ENCODE measurements at places on chromosomes 1 and 21. TPM values are rescaled to one million over a fixed set of nuclear protein-coding genes. Genes with fewer than 3 reads are reported as not detected.

DNA sequence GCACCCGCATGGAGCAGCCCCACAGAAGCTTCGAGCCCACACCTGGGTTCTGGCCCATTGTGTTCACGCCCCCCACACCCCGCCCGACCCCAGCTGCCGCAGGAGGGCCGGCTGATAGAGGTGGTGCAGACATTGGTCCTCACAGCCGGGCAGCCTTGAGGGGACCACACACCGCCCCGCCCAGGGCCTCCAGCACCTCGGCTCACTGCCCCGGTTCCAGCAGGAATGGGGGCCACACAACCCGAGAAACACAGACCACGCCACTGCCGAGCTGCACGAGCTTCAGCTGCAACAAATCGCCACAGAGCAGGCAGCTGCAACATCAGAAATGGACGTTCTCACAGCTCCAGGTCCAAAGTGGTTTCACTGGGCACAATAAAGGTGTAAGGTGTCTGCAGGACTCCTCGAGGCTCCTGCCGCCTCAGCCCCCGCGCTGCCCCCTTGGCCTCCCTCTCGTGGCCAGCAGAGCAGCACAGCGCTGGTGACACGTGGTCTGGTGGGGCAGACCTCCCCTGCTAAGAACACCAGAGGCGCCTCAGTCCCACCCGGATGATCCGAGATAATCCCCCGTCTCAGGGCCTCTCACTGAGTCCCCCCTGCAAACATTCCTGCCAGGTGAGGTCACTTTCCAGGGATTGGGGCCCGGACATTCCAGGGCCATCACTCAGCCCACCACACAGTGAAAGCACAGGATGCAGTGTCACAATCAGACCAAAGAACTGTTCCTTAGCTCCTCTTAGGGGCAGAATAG, 62.3 kb upstream of the ADARB1 start:
- H3K4me1 ChIP-seq = no peaks in the 10 kb centered on the region
- H3K27ac ChIP-seq = no peak overlapping the region
- H3K4me3 ChIP-seq = no peak overlapping the region
- H3K36me3 ChIP-seq = no peaks in the 10 kb centered on the region
- no peak for DNase-seq

CRTC2 gene
- 145 TPM for total RNA-seq

SLC35F3 gene
- 0.35 TPM for total RNA-seq

DNA sequence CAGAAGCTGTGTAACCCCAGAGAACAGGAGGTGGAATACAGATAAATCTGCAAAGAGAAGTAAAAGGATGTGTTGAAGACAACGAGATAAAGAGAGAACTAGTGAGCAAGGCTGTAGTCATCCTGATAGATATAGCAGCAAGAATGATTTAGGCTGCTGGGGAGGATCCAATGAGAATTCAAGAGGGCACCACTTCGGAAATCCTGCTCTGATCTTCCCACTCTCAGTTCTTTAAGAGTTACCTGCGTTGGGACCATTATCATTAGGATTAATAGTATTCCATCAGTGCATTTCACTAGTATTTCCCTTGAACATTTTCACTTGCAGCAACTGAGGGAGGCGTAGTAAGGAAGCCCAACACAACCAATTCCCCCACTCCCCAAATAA, at the start of gene BRINP3:
TSS of gene BRINP3 (minus strand) at position 103 of the 387 bp plus-strand sequence.
- no peaks in the 10 kb centered on the region for H3K36me3 ChIP-seq
- no peaks in the 10 kb centered on the region for H3K27me3 ChIP-seq
- no peak for DNase-seq
- no peak within 1 kb of the TSS for H3K27ac ChIP-seq

UBE2U gene
- not detected for total RNA-seq

GRCh38 chr1:33088119-33088906, 7.4 kb downstream of the AZIN2 start:
- peaks cover 2% of the 10 kb centered on the region for H3K27me3 ChIP-seq
- H3K4me3 ChIP-seq = no peak overlapping the region
- H3K27ac ChIP-seq = no peak overlapping the region
- no peaks in the 10 kb centered on the region for H3K36me3 ChIP-seq

- no peak overlapping the region for H3K4me3 ChIP-seq
- no peak for DNase-seq
- no peaks in the 10 kb centered on the region for H3K36me3 ChIP-seq
- peaks cover 25% of the 10 kb centered on the region for H3K4me1 ChIP-seq
- H3K27me3 ChIP-seq = no peaks in the 10 kb centered on the region
These were observed 5.0 kb downstream of the FBXO2 start for GRCh38 chr1:11649237-11649623.

DCST1 gene
- total RNA-seq = 0.32 TPM

RNF207 gene
- total RNA-seq = 8.4 TPM

GRCh38 chr1:184840596-184840995, 85.9 kb upstream of the EDEM3 start:
- H3K27ac ChIP-seq = peak overlapping the region; percentile 80
- H3K4me3 ChIP-seq = peak overlapping the region; percentile 57
- DNase-seq = peak; percentile 81

ERVH48-1 gene
- not detected for total RNA-seq

PPFIA4 gene
- total RNA-seq = 0.96 TPM

DNA sequence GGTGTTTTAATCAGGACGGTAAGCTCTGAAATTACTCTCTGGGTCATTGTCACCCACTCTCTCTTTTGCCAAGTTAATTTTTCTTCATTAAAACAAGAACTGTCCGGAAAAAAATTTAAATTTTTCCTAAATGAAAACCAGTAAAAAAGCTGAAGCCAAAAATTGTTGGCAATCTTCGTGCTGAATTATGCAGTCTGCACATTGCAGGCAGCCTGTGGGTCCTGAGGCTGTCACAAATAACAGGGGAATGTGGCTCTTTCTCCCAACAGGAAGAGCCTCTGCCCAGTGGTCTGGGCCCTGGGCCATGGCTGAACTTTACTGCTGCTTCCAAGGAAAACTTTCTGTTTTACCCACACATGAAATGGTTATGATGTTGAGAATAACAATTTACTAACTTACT, 153.9 kb upstream of the SPAG17 start:
- no peaks in the 10 kb centered on the region for H3K36me3 ChIP-seq
- H3K27ac ChIP-seq = no peak overlapping the region
- no peak for DNase-seq
- no peaks in the 10 kb centered on the region for H3K27me3 ChIP-seq
- no peaks in the 10 kb centered on the region for H3K4me1 ChIP-seq

DNA sequence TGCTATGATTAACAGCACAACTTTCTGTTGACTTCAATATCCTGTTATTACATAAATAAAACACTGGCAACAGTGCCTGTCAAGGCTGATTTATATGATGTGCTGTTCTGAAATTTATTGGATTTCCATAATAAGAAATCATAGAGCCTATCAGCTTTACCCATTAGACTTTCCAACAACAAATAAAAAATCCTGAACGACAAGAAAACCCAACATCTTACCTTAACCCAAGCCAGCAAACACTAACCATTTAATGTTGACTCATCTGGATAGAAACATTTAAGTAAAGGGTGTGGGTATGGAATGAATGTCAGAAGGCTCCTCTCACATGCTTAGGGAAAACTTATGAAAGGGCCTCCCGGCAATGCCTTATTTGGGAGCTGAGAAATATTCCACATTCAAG, 165.1 kb downstream of the SLC45A1 start:
- no peak overlapping the region for H3K27ac ChIP-seq
- no peaks in the 10 kb centered on the region for H3K36me3 ChIP-seq
- no peak overlapping the region for H3K4me3 ChIP-seq
- no peaks in the 10 kb centered on the region for H3K4me1 ChIP-seq
- no peak for DNase-seq

DNA sequence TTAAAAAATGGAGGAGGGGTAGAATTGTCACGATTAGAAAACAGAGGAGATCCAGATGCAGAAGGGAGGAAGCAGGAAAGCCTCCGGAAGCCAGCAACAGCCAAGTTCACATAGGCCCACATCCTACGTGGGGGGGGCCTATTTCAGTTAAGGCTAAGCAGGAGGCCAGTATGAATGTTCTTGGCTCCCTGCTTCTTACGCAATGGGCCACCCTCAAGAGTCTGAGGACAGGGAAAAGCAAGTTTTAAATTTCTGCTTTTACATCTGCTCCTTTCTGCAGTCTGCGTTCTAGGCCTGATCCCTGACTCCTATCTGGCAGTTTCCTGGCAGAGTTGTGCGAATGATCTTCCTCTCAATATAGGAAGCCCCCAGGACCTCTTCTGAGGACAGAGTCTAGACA, 30.6 kb downstream of the RABIF start:
- H3K4me1 ChIP-seq = peaks cover 15% of the 10 kb centered on the region
- DNase-seq = no peak
- peaks cover 16% of the 10 kb centered on the region for H3K27me3 ChIP-seq
- no peaks in the 10 kb centered on the region for H3K36me3 ChIP-seq
- no peak overlapping the region for H3K4me3 ChIP-seq

- no peak overlapping the region for H3K4me3 ChIP-seq
- no peak overlapping the region for H3K27ac ChIP-seq
- no peak for DNase-seq
These were observed 14.1 kb downstream of the ROR1 start for GRCh38 chr1:63787875-63788274.

NUDT17 gene
- 3.5 TPM for total RNA-seq

DNA sequence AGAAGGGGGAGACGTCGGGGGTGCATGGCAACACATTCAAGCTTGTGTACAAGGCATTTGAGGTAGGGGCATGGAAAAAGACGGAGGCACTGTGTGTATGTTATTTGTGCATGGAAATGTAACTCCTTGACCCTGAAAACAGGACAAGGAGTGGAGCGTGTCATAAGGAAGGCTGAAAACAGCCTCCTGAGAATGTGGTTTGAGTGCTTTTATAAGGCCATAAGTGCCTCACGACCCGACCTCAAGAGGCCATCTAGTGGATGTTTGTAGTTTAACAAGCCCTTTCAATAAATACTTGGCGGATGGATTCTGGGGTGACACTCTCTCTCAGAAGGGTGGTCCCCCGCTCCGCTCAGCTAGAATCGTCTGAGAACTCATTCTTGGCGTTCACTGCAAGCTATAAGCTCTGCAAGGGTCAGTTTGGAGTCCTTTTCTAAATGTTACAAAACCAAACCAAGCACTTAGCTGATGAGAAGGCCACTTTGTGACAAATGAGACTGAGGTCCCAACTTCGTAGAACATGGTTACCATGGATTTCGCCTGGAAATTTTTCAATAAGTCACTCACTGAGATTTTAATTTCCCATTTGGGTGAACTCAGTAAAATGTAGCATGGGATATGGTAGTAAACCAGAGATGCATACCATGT, 38.8 kb upstream of the CLCA4 start:
- H3K4me3 ChIP-seq = no peak overlapping the region
- H3K4me1 ChIP-seq = no peaks in the 10 kb centered on the region
- no peaks in the 10 kb centered on the region for H3K36me3 ChIP-seq
- peak; percentile 13 for DNase-seq

SELL gene
- 370 TPM for total RNA-seq

PROK1 gene
- total RNA-seq = not detected

All from CD4-positive, CD25-positive, alpha-beta regulatory T cell (primary cell).